ENCODE measurements at places on chromosomes 11 and 22. TPM values are rescaled to one million over a fixed set of nuclear protein-coding genes. Genes with fewer than 3 reads are reported as not detected.

Gene ANAPC15
- total RNA-seq, result 69.2 TPM

Gene GVQW3
- 0.88 TPM for total RNA-seq

Gene APOA4
- total RNA-seq, result not detected

Gene KRTAP5-2
- total RNA-seq, result not detected

Gene MICAL3
- total RNA-seq, result 27.8 TPM

Gene KCNE3
- total RNA-seq, result not detected

Gene LZTR1
- 19.2 TPM for total RNA-seq

Gene IZUMO1R
- total RNA-seq, result not detected

Gene POU2F3
- not detected for total RNA-seq

Gene CDON
- total RNA-seq, result 2.5 TPM

Gene APOL4
- 0.03 TPM for total RNA-seq

Gene SPECC1L
- total RNA-seq, result 16.5 TPM

Gene TMEM132A
- total RNA-seq, result 92.5 TPM

Gene POLR2L
- total RNA-seq, result 629 TPM

Gene VWA5A
- 0.24 TPM for total RNA-seq

Gene TOLLIP
- total RNA-seq, result 51.9 TPM

Gene TEX12
- total RNA-seq, result not detected

Gene DNAJB7
- not detected for total RNA-seq

Gene GUCY1A2
- total RNA-seq, result 0.05 TPM

Gene MRGPRF
- not detected for total RNA-seq

Gene TMPRSS4
- not detected for total RNA-seq

Gene BCO2
- 1.2 TPM for total RNA-seq

Gene TRPT1
- 26.2 TPM for total RNA-seq

Gene THY1
- total RNA-seq, result 12.2 TPM

Gene KIRREL3
- 12.0 TPM for total RNA-seq

Gene CLCF1
- 34.8 TPM for total RNA-seq
